Esophagus muscularis mucosa (tissue), 4 donors: ENCODE measurements at places on chromosomes 12 and 14. TPM values are rescaled to one million over a fixed set of nuclear protein-coding genes. Genes with fewer than 3 reads are reported as not detected.
A peak's percentile ranks its signal among the peaks of the same experiment; 100 is the strongest.

GRCh38 chr12:88057994-88058718 is 29.0 kb upstream of the C12orf50 start:
- peaks cover 46% of the 10 kb centered on the region for H3K36me3 ChIP-seq
- H3K4me1 ChIP-seq = no peaks in the 10 kb centered on the region
- DNase-seq = no peak
- H3K4me3 ChIP-seq = no peak overlapping the region

Gene ETFBKMT
- 2.0 TPM for total RNA-seq

Gene CLMN
- 7.1 TPM for total RNA-seq

GRCh38 chr12:47218191-47218654 is 138.5 kb upstream of the AMIGO2 start:
- DNase-seq = no peak
- no peaks in the 10 kb centered on the region for H3K36me3 ChIP-seq
- peaks cover 7% of the 10 kb centered on the region for H3K4me1 ChIP-seq
- H3K4me3 ChIP-seq = peak overlapping the region; percentile 20
- H3K27ac ChIP-seq = no peak overlapping the region
- no peaks in the 10 kb centered on the region for H3K27me3 ChIP-seq

GRCh38 chr12:67517181-67517887 is 131.2 kb upstream of the DYRK2 start:
- peak overlapping the region; percentile 61 for H3K27ac ChIP-seq
- DNase-seq = peak; percentile 50
- H3K4me3 ChIP-seq = peak overlapping the region; percentile 17
- H3K27me3 ChIP-seq = no peaks in the 10 kb centered on the region
- H3K4me1 ChIP-seq = no peaks in the 10 kb centered on the region
